ENCODE measurements at places on chromosomes 7 and 10.

GRCh38 chr10:30028738-30029030, 30.7 kb downstream of the JCAD start:
- DNase-seq: no peak

DNA sequence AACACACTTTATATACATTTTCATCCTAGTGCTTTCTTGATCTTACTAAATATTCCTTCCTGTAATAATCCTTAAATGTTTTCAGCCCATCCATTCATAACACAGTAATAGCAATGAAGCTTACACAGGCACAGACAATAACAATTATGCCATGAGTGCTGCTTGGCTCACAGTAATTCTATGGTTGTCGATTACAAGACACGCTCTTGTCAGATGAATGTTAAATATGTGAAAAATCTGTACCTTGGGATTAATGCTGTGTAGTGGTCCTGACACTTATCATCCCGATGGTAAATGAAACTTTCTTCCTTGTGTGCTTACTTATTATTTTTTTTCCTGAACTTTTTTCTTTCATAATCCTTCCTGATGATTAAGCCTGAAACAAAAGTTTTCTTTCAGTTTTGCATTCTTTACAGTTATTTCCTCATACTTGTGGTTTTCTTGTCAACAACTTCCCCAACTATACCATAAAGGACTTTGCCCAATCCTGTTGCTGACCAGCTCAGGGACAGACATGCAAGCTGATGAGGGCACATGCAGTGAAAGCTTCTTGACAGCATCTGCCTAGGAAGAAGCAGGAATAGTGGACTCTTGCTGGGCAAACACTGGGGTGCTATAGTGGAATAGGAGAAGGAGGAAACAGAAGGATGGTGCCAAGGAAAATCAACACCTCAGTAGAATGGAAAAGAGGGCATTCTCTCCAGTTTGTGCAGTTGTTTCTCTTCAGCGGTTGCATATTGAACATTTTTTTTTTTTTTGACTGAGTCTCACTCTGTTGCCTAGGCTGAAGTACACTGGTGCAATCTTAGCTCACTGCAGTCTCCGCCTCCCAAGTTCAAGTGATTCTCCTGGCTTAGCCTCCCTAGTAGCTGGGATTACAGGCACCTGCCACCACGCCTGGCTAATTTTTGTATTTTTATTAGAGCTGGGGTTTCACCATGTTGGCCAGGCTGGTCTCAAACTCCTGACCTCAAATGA, 6.7 kb upstream of the MGAM2 start:
- no peak for DNase-seq

GRCh38 chr7:112122144-112122543, 84.1 kb downstream of the DOCK4 start:
- DNase-seq: no peak

- no peak for DNase-seq
Observed at GRCh38 chr10:120945801-120946302, 94.7 kb downstream of the WDR11 start.

GRCh38 chr7:113207931-113208330, 89.6 kb upstream of the SMIM30 start:
- DNase-seq: no peak

- DNase-seq: no peak
Observed at GRCh38 chr7:101680406-101681145, 51.5 kb upstream of the MYL10 start.

DNA sequence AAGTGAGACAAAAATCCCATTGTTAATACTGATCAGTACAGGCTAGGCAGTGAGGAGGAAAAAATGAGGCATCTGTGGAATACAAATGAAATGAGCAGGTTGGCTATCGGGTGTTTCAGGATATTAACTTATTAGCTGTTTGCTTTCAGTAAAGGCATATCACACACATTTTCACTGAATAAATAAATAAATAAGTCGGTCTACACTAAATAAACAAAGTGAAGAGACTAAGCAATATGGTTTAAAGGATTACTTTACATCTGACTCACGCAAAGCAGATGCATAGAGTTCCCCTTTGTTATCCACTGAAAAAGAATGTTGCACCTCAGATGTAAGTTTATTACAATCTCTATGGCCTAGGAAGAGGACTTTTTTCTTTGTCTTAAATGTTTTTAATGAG, 6.3 kb upstream of the SEMA3A start:
- no peak for DNase-seq

GRCh38 chr7:123772652-123773051, 23.8 kb upstream of the WASL start:
- DNase-seq: no peak

DNA sequence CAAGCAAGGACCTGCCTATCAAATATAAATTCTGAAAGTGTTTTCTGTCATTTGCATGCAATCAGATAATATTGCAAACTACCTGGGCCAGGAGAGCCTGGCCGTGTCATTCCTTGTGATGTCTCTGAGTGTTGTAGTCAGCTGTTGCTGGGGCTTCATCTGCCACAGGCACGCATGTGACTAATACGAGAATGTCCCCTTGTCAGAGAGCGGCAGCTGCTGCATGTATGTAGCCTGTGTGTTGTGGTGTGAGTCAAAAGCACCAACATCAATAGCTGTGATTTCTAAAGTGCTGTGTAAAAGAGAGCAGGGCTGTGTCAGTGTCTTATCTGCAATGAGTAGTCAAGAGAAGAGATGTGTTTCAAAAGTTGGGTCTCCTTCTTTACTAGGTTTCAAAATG, 155.4 kb downstream of the POU6F2 start:
- no peak for DNase-seq

DNA sequence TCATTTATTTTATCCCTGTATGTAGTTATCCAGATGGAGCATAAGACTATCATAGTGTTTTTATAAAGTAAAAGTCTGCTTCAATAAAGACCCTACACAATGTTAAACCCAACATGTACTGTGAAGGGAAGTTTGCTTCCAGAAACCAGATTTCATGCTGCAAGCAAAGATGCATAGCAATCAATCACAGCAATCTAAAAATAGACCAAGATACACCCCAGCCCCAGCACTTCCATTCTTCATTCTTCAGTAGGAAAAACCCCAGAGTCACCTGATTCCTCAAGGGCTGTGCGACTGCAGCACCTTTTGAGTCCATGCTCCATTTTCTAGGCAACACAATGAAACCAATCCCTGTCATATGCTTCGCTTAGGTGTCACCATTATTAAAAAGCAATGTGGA, 66.9 kb upstream of the PDE1C start:
- no peak for DNase-seq

DNA sequence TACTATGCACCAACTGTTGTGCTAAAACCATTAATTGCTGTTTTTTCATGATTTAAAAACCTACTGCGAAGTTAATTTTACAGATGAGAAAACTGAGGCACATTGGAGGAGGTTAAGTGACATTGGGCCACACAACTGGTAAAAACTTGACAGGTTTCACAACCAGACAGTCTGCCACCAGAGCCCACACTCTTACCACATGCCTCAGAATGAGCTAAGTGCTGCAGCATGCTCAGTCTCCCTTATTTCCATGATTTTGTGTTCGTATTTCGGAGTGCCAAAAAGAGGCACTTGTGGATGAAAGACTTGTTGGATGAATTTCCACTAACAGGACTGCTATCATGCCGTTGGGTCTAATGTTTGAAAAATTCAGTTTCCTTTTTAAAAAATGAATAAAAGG, 77.4 kb downstream of the PCLO start:
- DNase-seq: no peak

GRCh38 chr7:80918399-80918798, 452 bp downstream of the SEMA3C start:
- DNase-seq: no peak

DNA sequence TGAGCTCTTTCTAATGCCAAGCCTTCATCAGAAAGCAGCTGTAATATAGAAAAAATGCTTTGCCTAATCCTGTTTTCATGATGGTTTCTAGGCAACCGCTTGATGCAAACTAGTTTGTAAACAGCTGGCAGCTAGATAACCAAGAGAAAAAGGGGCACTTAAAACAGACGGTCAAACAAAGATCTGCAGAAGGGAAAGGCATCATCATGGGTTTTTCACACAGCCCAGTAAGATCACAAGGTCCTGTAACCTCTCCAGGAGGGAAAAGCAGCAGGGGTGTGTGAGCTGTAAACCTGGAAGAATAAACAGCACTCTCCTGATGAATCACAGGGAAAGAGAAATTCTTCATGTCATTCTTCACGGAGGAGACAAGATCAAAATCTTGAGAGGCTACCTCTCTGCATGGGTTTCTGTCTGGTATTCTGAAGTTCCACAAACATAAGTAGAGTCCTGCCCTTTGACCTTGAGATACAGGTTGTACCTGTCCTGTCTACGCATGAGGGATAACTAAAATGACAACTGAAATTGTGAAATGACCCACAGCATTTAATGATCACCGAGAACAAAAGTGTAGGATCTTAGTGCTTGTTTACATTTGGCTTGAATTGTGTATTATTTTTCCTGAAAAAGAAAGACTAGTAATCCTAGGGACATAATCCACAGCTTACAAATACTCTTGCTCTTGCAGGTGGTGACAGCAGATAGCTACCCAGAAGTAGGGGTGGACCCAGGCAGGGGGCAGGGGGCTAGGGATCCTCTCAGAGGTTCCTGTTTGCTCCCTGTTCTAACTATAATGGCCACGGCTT, 48.0 kb downstream of the CREB3L2 start:
- no peak for DNase-seq

- DNase-seq: no peak
Observed at GRCh38 chr10:73593812-73594211, 2.7 kb upstream of the USP54 start.

GRCh38 chr10:18689498-18689897, 30.3 kb downstream of the ARL5B start:
- DNase-seq: no peak

- DNase-seq: no peak
Observed at GRCh38 chr10:90871279-90871765, 452 bp upstream of the RPP30 start.

GRCh38 chr10:25263931-25264330, 89.1 kb downstream of the GPR158 start:
- DNase-seq: no peak

GRCh38 chr7:2166625-2167280, 66.0 kb downstream of the MAD1L1 start:
- no peak for DNase-seq

GRCh38 chr10:7260412-7260900, 150.4 kb downstream of the SFMBT2 start:
- DNase-seq: peak; percentile 75

DNA sequence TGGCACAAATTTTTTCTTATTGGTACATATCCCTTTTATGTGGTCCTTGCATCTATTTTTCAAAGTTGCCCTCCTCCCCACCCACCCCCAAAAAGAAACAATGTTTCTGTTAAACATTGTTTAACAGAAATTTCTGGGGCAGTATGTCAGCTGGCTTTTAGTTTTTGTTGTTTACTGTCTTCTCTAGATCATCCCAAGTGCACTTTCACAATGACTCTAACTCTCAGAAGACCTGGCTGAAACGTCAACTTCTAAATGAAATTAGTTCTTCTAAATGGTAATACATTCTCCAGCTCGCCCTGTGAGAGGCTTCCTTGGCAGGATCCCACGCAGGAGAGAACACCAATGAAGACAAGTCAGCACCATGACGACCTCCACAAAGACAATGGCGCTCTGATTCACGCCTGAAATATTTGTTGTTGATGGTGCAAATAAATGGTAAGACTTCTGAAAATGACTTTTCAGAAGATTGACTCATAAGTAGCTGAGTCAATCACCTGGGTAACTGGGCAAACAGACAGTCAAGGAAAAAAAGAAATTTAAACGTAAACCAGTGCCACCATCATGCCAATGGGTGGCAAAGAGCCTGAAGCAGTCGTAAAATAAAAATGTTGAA, 293.7 kb downstream of the FZD1 start:
- peak; percentile 69 for DNase-seq

DNA sequence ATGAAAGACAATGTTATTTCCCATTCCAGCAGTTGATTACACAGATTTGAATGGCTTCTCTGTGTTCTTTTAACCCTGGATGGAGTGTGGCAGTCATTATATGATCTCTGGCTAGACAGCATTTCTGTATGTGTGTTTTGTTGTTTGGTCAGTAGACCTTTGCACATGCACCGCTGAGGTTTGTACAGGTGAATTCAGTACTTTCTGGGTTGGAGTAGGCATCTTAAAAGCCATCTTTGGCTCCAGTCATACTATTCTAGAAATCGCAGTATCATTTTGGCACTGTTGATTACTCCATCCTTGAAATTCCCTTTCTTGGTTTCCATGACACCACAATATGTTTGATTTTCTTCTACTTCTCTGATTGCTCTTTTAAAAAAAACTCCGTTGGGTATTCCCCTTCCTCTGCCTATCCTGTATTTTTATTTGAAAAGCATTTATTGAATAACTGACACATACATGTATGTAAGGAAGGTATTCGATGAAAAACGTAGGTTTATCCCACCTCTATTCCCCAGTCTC, 29.9 kb downstream of the TAS2R41 start:
- no peak for DNase-seq

GRCh38 chr7:26546508-26547053, 254.9 kb downstream of the SNX10 start:
- no peak for DNase-seq
